ENCODE measurements at places on chromosomes 2 and 18. TPM values are rescaled to one million over a fixed set of nuclear protein-coding genes. Genes with fewer than 3 reads are reported as not detected.

The RFTN2 gene
- not detected for total RNA-seq

The ALPG gene
- not detected for total RNA-seq

The ANKRD30B gene
- not detected for total RNA-seq

The CCDC74A gene
- total RNA-seq, result 3.1 TPM

The FOXI3 gene
- not detected for total RNA-seq

The NEDD4L gene
- 6.9 TPM for total RNA-seq

DNA sequence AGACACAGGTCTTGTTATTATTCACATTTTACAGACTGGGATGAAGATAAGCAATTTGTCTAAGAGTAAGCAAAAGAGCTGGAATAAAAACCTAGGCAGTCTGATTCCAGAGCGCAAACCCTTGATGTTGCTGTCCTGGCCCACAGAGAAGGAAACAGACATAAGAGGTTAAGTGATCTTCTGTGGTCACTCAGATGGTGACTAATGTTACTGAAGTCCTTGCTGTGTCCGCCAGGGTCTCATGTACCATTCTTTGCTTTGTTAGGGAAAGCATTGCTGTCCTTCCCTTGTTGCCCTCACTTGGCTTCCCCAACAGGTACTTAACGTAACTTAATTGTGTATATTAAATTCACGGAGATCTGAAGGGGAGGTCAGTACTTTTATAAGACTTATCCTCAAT lies 14.9 kb upstream of the FAP start:
- no peak for DNase-seq

DNA sequence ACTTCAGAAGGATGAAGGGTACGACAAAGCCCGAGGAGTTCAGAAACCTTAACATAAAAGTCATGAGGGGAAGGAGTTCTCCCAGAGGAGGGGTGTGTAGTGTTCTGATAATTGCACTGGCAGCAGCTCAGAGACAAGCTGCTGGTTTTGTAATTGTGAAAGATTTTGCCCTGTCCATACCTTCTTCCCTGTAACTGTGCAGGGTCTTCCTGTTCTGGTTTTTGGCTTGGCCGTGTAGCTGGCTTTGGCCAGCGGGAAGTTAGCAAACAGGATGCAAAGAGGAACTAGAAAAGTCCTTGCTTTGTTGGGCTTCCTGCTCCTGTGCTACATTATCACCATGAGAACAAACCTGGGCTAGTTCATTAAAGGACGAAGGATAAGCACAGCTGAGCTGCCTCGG lies 160.8 kb downstream of the LPIN1 start:
- no peak for DNase-seq

DNA sequence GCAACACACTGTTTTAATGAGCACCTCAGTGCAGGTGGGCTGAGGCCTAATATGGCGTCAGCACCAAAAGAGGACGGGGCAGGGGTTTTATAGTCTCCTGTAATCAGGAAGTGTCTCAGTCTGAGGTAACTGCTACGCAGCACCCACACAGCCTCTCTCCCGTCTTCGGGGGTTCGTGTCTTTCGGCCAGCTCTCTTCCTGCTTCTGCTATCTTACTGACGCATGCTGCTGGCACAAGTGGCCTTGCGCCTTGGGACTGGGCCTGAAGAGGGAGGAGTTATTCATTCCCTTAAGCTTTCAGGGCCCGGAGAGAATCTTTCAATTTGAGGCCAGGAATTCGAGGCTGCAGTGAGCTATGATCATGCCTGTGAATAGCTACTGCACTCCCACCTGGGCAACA lies 14.5 kb upstream of the PAPOLG start:
- no peak for DNase-seq

GRCh38 chr2:237180187-237180586 lies 94.5 kb downstream of the COPS8 start:
- no peak for DNase-seq

DNA sequence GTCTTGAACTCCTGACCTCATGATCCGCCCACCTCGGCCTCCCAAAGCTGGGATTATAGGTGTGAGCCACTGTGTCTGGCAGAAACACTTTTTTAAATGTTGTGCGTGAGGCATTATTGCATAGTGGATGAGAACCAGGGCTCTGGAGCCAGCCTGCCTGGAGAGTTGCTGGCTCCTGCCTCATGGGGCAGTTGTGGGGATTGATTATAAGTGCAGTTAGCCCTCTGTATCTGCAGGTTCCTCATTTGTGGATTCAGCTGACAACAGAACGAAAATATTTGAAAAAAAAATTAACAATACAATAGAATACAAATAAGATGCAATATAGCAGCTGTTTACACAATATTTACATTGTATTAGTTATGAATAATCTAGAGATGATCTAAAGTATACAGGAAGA lies 129.4 kb upstream of the EML6 start:
- DNase-seq, result no peak

DNA sequence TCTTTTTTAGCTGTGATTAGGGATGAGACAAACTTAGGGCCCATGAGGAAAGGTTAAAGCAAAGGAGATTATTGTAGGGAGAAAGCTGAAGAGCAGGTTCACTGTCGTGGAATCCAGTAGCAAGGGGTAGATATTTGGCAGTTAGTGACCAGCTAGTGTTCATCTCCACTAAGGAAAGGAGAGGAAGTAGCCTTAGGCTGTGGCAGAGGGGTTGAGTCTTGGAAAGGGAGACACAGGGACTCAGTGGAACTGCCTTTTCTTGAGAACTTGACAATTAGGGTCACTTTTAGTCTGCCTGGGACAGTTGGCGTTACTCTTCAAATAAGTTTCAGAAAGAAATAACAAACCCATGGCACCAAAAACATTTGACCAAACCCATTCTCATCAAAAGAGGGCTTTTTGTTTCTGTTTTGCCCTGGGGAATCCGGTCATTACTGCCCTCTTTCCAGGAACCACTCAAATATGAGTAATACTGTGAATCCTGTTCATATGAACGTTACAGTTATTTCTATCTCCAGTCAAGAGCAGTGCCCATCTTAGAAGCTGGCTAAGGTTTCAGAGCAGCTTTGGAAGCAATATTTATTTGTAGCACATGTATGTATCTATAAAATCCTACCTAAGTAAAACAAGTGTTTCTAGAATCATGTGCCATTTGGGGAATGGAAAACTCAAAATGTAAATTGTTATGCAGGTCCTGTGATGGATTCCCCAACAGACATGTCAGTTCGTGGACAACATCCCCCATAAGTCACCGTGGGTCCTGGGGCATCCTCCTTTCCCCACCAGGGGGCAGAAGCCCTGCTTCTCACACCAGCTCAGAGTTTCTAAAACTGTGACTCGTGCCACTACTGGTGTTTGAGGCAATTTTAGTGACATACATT lies 77.3 kb upstream of the PHLPP1 start:
- peak; percentile 19 for DNase-seq

DNA sequence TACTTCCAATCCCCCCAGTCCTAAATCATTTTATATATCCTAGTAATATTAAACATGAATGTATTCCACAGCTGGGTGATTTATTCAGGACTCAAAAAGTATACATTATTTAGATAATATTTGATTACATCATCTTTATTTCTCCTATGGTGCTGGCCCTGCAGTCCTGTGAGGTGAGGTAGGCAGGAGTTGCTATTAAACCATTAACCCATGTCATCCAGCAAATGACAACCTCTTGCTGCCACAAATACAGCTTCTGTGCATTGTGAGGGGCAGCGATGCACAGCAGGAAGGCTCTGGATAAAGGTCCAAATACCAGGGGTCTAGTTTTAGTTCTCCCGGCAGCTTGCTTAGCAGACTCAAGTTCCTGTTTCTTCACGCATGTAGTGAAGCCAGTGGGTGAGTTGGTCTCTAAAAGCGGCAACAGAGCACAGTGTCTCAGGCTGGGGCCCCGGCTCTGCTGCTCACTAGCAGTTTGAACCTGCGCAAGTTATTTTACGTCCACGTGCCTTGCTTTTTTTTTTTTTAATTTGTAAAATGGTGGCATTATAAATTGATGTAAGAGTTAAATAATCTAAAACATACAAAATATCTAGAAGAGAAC lies 36.1 kb downstream of the INSIG2 start:
- no peak for DNase-seq

- DNase-seq, result no peak
These were observed 136.5 kb downstream of the NR4A2 start for GRCh38 chr2:156196031-156196430.

- no peak for DNase-seq
These were observed 136.7 kb upstream of the MYCN start for GRCh38 chr2:15803543-15804245.

DNA sequence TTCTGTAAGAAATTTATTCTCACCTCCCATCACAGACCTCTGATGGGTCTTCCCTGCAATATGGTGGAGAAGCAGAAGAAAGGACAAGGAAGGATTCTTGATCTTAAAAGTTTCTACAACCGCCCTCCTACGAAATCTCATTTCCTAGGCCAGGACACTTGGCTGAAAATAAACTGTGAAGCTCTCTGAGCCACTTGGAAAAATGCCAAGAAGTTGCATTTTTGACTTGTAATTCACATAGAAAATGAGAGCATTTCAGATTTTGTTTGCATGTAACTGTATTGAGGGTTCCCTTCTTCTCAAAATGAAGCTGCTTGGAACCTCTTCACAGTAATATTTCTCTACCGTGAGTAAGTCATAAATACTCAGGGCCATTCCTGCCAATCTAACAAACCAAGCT lies 458.3 kb upstream of the SLC14A2 start:
- no peak for DNase-seq

- DNase-seq, result no peak
These were observed 123.9 kb downstream of the PDE1A start for GRCh38 chr2:182302972-182303371.

DNA sequence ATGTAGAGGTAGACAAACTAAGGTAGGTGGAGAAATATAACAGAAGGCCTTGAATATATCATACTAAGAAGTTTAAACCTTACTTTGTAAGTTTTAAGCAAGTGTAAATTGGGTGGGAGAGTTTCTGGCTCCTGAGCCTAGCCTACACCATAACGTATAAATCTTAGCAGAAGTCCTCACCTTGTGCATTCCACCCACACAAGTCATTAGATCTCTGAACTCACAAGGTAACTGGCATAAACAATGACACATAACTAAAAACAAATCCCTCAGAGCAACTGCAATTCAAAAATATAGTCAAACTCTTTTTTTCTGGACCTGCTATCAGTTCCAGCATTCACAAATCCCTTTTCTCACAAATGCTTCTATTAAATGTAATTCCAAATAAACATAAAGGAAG lies 9.4 kb downstream of the REV1 start:
- no peak for DNase-seq

All from naive thymus-derived CD4-positive, alpha-beta T cell (primary cell).